Lung (tissue), 17 donors: ENCODE measurements at places on chromosomes 5 and 9. TPM values are rescaled to one million over a fixed set of nuclear protein-coding genes. Genes with fewer than 3 reads are reported as not detected.

ENHO gene
- total RNA-seq, result 0.55 TPM

GABRA1 gene
- total RNA-seq, result 0.20 TPM

GRCh38 chr5:129459777-129460671 is at the start of gene ADAMTS19:
Gene ADAMTS19 (plus strand): TSS chr5:129460298. CDS start chr5:129460392, 94 bp downstream.
- no peak within 1 kb of the TSS for H3K4me3 ChIP-seq
- no peak within 1 kb of the TSS for H3K27ac ChIP-seq
- no peaks in the 10 kb centered on the region for H3K36me3 ChIP-seq
- H3K4me1 ChIP-seq, result peaks cover 2% of the 10 kb centered on the region
- DNase-seq, result peak; percentile 49

IQGAP2 gene
- 17.7 TPM for total RNA-seq

DNA sequence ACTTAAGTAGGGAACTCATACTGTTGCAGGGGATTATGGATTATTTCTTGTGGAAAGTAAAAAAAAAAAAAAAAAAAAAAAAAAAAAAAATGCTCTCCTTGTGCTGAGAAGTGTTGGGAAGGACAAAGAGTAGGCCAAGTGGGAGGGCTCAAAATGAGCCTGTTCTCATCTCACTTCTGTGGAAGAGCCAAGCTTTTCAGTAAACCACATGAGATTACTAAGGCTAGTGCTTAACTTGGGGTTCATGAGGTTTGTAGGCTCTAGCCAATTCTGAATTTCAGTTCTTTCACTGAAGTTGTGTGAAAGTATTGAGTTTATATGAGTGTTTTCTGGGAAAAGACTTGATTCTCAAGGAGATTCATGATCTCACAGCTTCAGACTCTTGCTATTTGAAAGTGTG is 23.0 kb upstream of the CEP78 start:
- H3K36me3 ChIP-seq, result no peaks in the 10 kb centered on the region
- no peak overlapping the region for H3K4me3 ChIP-seq
- DNase-seq, result no peak
- H3K27ac ChIP-seq, result no peak overlapping the region

- no peak overlapping the region for H3K4me3 ChIP-seq
- H3K4me1 ChIP-seq, result no peaks in the 10 kb centered on the region
- DNase-seq, result no peak
- peaks cover 22% of the 10 kb centered on the region for H3K27me3 ChIP-seq
Measured at GRCh38 chr5:170693701-170694100, 89.8 kb upstream of the GABRP start.
